HT-29 (cell line): ENCODE measurements at places on chromosomes 5 and 9. TPM values are rescaled to one million over a fixed set of nuclear protein-coding genes. Genes with fewer than 3 reads are reported as not detected.

DNA sequence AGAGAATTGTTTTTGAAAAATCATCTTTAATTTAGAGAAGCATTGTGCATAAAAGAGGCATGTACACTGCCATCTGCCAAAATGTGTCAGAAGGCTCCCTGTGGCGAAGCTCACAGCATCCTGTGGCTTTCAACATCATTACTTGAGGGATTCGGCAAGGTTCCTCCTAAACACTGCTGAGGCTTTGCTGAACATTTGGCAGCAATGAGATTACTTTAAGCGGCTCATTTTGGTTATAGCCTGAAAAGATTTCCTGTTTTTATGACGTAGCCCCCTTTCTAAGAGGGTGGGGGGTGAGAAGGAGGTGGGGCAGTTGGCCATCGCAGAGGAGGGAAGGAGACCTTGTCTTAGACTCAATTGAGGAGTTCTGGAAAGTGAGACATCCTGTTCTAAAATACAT lies 469.4 kb downstream of the RASEF start:
- no peak for DNase-seq

The TICAM2 gene
- 0.47 TPM in 1 of 2 replicates, not detected in the other for total RNA-seq

DNA sequence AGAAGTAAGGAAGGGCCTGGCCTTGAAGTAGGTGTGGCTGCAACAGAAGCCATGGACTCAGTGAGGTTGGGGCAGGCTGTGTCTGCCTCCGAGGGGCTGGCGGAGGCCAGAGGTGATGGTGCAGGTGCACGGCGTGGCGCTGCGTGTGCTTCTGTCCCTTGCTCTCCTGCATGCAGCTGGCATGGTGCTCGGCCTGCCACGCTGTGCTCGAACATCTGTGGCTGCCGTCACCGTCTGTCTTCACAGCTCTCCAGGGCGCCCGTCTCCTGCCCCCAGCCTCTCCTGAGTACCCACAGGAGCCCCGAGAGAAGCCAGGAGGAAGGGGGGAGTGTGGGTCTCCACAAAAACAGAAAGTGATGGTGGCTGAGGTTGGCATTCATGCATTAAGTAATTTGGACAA lies 193.7 kb downstream of the CACNA1B start:
- no peak for DNase-seq

DNA sequence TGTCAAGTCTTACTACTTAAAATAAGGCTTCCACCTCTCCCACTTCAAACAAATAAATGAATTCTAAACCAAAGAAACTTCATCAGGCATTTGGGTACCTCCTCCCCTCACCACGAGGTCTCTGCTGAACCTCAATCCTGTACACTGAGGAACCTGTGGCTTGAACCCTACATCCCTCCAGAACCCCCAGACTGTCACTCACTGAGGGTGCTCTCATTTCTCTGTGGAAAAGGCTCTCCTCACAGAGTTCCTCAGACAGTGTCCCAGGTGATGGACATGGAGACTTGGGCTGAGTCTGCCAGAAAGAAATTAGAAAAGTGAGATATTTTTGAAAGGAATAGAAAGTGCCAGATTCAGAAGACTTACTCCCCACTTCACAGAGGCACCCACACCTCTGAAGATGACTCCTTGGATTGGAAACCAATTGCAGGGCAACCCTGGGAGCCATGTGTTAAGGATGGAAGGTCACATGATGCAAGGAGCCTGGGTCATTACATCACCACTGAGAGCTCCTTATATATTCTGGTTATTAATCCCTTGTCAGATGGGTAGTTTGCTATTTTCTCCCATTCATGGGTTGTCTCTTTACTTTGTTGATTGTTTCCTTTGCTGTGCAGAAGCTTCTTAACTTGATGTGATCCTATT lies 19.8 kb downstream of the MLANA start:
- DNase-seq = no peak

The SOX30 gene
- 0.15 and 0.37 TPM in 2 replicates for total RNA-seq

- no peak for DNase-seq
These were observed 176.0 kb upstream of the ZNF608 start for GRCh38 chr5:124922255-124922975.

- no peak for DNase-seq
These were observed 794.0 kb upstream of the COX7C start for GRCh38 chr5:85823462-85824426.

The HMMR gene
- 15.9 and 18.3 TPM in 2 replicates for total RNA-seq

- no peak for DNase-seq
These were observed 9.2 kb downstream of the LHX2 start for GRCh38 chr9:124020520-124021384.

- DNase-seq = no peak
These were observed 178.9 kb downstream of the ACER2 start for GRCh38 chr9:19587678-19588077.

DNA sequence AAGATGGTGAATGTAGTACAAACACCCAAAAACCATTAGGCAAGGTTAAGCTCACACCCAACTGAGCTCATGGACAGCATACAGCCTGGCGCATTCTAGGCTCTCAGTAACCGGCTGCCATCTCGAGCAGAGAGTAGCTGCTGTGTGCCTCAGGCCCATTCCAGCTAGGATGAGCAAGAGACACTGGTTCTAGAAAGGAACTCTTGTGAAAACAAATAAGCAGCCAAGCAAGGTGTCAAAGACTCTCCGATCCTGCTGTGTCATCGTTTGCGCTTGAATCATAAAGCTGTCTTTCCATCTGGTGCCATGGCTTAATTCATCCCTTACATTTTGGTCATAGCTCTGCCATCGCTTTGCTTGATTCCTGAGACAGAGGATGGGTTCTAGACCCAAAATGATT lies 135.4 kb upstream of the MSX2 start:
- no peak for DNase-seq

- peak; percentile 34 for DNase-seq
These were observed at the start of gene GOLGA2 for GRCh38 chr9:128275198-128276007. GOLGA2 (minus strand) TSS chr9:128276007; CDS start chr9:128275976, 31 bp downstream.

DNA sequence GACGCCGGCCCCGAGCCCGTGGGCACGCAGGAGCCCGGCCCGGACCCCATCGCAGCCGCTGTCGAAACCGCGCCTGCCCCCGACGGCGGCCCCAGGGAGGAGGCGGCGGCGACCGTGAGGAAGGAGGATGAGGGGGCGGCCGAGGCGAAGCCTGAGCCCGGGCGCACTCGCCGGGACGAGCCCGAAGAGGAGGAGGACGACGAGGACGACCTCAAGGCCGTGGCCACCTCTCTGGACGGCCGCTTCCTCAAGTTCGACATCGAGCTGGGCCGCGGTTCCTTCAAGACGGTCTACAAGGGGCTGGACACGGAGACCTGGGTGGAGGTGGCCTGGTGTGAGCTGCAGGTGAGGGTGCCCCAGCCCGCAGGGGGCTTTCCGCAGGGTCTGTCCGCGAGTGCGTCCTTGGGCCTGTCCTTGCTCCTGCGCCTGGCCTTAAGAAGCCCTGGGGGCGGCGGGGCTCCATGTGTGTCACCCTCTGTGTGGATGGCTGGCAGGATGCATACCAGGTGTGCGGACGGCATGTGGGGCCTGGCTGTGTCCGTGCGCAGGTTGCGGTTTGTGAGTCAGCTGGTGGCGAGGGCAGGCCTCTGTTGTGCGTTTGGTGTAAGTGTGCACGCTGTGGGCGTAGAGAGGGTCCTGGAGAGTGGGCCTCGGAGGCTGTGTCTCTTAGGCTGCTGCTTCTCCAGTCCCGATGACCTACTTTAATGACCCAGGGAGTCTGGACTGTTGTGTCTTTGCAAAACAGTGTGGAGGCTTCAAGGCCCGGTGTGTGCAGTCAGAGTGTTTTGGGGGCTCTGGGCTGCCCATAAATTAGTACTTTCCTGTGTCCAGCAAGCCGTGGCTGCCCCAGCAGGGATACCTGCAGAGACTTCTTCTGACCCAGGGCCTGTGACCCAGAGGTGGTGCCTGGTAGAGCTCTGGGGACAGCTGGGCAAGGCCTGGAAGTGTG lies 1.6 kb downstream of the WNK2 start:
- DNase-seq = no peak

- DNase-seq = no peak
These were observed 260.4 kb upstream of the IRX4 start for GRCh38 chr5:2143088-2143487.

The MAT2B gene
- total RNA-seq = 26.2 and 28.2 TPM in 2 replicates

DNA sequence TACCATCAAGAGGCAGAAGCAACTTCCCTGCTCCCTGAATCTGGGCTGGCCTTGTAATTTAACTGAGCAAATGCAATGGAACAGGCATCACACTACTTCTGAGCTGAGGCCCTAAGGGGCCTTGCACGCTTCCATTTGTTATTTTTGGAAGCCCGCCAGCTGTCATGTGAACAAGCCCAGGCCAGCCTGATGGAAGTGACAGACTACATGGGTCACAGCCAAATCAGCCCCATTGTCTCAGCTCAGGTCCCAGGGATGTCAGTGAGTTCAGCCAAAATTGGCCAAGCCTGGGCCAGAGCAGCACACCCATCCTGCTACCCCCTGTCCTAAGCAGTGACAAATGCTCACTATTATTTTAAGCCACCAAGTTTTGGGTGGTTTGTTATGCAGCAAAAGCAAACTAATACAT lies 72.8 kb downstream of the PRRT1B start:
- DNase-seq = peak; percentile 8

The TLX3 gene
- total RNA-seq = not detected in 2 replicates

GRCh38 chr9:112669326-112669725 lies 48.6 kb downstream of the INIP start:
- DNase-seq = no peak

- no peak for DNase-seq
These were observed 764.2 kb upstream of the ZNF608 start for GRCh38 chr5:125510651-125511050.

DNA sequence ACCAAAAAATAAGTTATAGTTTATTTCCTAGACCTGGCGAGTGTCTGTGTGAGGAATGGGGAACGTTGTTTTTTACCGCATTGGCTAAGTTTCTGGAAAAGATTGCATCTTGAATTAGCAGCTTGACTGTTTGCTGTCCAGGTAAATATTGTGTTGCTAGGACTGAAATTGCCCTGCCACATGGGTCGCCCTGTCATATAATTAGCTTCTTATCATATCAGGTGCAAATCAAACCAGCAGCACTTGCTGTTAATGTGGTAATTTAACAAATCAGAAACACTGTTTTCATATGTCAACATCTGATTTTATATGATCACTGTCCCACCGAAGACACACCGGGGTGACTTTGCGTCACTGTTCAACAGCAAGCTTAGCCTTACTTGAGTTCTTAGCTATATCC lies 63.7 kb upstream of the ZNF622 start:
- DNase-seq = no peak

The SCGB3A2 gene
- not detected in 2 replicates for total RNA-seq
